ENCODE measurements at places on chromosomes 11 and 22. TPM values are rescaled to one million over a fixed set of nuclear protein-coding genes. Genes with fewer than 3 reads are reported as not detected.

DNA sequence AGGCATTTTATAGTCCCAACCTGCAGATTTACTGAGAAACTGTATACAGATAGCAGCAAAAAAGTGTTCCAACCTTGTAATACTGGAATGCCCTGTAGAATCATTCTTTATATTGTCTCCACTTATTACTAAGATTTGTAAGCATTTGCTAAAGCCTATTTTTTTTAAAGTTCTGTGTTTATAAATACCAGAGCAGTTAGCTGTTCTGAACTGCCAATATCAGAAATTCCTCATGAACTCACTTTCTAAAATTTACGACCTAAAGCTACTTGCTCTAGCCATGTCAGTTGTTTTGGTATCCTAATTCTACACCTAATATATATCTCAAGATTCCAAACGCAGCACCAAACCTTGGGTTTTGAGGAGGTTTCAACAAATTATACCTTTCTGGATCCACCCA lies 103.2 kb downstream of the C11orf65 start:
- no peak for DNase-seq

DNA sequence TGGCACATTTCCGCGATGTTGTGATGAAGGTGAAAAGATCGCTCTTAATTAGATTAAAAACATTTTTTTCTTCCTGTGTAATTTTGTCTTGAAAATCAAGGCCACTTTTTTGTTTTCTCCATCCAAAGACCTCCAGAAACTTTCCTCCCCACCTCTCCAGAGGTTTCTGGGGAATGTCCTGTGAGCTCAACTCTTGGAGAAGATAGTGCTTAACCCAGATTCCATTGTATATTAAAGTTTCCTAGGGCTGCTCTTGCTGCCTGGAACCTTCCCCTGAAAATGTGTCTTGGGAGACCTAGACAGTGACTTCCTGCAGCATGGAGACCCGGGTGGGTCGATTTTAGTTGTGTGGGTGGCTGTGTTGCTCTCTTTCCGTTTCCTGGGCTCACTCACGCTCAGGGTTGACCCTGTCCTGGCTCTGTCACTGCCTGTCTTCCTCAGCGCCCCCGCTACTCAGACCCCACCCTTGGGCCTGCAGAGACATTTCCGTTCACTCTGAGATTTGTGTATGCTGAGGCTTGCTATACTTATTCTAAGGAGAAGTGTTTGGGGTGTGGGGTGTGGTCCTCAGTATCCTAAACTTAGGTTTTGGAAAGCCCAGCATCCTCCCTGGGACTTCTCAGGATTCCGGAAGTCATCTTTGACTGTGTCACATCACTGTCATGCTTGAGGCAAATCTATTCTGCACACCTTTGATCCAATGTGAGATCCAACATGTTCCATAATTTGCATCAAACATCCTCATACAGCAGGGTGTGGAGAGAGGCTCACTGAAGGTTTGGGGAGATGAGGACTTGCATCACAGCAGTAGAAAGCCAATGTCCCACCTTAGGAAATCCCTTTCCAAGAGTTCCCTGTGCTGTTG lies 47.2 kb downstream of the KCNQ1OT1 start:
- no peak for DNase-seq

DNA sequence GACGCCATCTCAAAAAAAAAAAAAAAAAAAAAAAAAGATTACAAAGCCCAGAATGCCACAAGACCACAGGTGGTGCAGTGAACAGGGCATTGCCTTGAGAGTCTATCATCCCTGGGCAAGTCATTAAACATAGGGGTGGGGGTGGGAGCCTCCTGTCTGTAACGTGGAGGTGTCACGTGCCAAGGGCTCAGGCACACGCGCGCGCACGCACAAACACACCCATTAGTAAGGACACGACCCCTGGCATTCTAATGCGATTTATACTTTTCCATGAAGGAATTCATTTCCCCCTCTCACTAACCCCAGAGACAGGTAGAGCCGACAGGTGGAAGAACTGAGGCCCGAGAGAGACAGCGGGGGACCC lies 5.8 kb upstream of the GCAT start:
- peak; percentile 66 for DNase-seq

GRCh38 chr11:4190519-4190918 lies 95.9 kb downstream of the RRM1 start:
- DNase-seq, result no peak

GRCh38 chr11:70352100-70352499 lies 46.2 kb upstream of the CTTN start:
- no peak for DNase-seq

GRCh38 chr22:40215266-40215665 lies 37.5 kb downstream of the TNRC6B start:
- DNase-seq, result no peak

DNA sequence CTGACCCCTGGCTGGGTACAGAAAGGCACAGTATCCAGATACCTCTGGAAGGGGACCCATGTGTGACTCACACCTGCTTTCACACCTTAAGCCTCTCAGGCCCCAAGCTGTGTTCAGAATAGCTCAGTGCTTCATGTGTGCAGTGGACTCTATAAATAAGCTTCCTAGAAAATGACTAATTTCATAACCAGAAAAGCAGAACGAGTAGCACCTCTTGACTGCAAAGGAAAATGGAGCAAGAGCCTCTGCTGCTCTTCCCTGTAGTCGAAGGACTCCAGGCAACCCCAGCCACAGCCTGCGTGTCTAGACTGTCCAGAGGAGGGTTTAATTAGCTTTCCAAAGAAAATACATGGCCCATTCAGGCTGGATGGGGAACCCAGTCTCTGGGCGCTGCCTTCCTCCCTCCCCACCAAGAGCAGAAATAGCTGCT lies 23.1 kb downstream of the PTPN5 start:
- DNase-seq, result no peak

DNA sequence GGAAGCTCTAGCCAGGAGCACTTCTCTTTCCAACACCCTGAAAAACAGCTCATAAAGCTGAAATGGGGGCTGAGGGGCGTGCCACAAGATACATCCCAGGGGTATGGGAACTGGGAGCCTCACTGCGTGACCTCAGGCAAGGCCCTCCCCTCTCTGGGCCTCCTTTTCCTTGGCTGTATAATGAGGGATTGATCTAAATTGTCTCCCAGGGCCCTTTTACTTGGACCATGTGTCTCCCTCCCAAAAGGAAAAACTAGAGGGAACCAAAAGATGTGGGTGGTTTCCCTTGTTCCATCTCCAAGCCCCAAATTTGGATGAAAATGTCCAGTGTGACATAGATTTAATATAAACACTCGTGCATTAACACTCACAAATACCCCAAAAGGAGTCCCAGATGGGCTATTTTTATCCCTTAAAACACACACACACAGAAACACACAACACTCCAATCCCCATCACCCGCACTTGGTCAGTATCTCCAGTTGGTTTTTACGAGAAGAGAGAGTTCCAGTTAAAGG lies 25.9 kb upstream of the SMTN start:
- no peak for DNase-seq

GRCh38 chr22:25919452-25919851 lies 177.5 kb downstream of the MYO18B start:
- no peak for DNase-seq

DNA sequence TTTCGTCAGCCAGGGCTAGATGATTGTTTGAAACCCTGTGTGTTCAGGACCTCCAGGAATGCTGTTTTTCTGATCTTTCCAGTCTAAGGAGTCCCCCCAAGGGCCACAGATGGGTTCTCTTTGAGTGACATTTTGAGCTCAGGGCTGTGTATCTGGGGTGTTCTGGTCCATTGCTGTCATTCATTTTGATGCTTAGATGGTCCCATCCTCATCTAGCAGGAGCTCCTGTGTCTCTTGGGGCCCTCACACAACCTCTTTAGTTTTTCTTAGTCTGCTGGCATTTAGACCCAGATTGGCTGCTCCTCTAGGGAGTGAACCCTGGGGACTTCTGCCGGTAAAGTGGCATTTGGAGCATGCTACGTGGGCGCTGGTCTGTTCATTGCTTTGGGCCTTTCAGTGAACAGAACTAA lies 39.1 kb downstream of the MED15 start:
- no peak for DNase-seq

Gene ANKK1
- 0.27 TPM for polyA plus RNA-seq

Gene SAA1
- not detected for polyA plus RNA-seq

Gene SERHL2
- polyA plus RNA-seq, result 2.9 TPM

Gene OLFML1
- 15.4 TPM for polyA plus RNA-seq

Gene EML3
- 25.3 TPM for polyA plus RNA-seq

Gene SCGB2A2
- polyA plus RNA-seq, result not detected

Gene MUC6
- polyA plus RNA-seq, result 0.15 TPM

Gene C1QTNF4
- polyA plus RNA-seq, result 3.7 TPM

Gene B3GAT1
- polyA plus RNA-seq, result 2.0 TPM

All from large intestine (tissue), 12 donors.